ENCODE measurements at places on chromosomes 16 and 17. TPM values are rescaled to one million over a fixed set of nuclear protein-coding genes. Genes with fewer than 3 reads are reported as not detected.

Gene TP53TG3C
- not detected for total RNA-seq

Gene TEPSIN
- total RNA-seq: 23.1 TPM

Gene OMG
- 2.0 TPM for total RNA-seq

Gene OR4D2
- total RNA-seq: not detected

Gene IRX5
- total RNA-seq: not detected

Gene TPSG1
- total RNA-seq: not detected

Gene MT1A
- total RNA-seq: 769 TPM

Gene TAC4
- not detected for total RNA-seq

Gene TMEM98
- total RNA-seq: 19.2 TPM

Gene NGFR
- total RNA-seq: 42.0 TPM

Gene GUCY2D
- not detected for total RNA-seq

Gene CES1
- 401 TPM for total RNA-seq

Gene HIC1
- 34.4 TPM for total RNA-seq

Gene WFDC1
- total RNA-seq: 1.4 TPM

Gene LRRC75A
- total RNA-seq: 3.1 TPM

Gene CBLN1
- 0.61 TPM for total RNA-seq

Gene EFNB3
- 0.58 TPM for total RNA-seq

Gene SDR42E2
- total RNA-seq: not detected

Gene RAB11FIP4
- 1.8 TPM for total RNA-seq

Gene COL1A1
- total RNA-seq: 309 TPM

Gene MAPT
- 23.5 TPM for total RNA-seq

Gene HSD17B1
- total RNA-seq: 3.2 TPM

Gene IRF8
- 112 TPM for total RNA-seq

Gene CCDC200
- not detected for total RNA-seq

Gene SLC12A3
- total RNA-seq: not detected

Gene HES7
- not detected for total RNA-seq

Gene RBFOX1
- not detected for total RNA-seq

Gene TBC1D3H
- total RNA-seq: not detected

Gene SOX15
- not detected for total RNA-seq

Gene PIMREG
- not detected for total RNA-seq

Gene TNFRSF13B
- total RNA-seq: not detected

Gene CREBBP
- 67.0 TPM for total RNA-seq

Gene DYNLRB2
- total RNA-seq: not detected

Gene GAS2L2
- total RNA-seq: 1.2 TPM

Gene MEOX1
- total RNA-seq: 25.3 TPM

Gene ZSCAN10
- total RNA-seq: not detected

Gene TNP2
- not detected for total RNA-seq

Gene OTOA
- total RNA-seq: 0.48 TPM

Gene WNK4
- total RNA-seq: not detected

Gene NOD2
- 4.5 TPM for total RNA-seq

Gene USP43
- total RNA-seq: not detected

Gene KCNAB3
- 1.3 TPM for total RNA-seq

Gene KRTAP2-2
- total RNA-seq: not detected

Gene MARF1
- total RNA-seq: 51.4 TPM

Gene NPTX1
- total RNA-seq: not detected

Gene MYADML2
- not detected for total RNA-seq

Gene PIK3R6
- total RNA-seq: 1.6 TPM

Gene C1QTNF1
- 563 TPM for total RNA-seq

Gene CCDC40
- 7.9 TPM for total RNA-seq
